ENCODE measurements at places on chromosomes 16 and 17.

DNA sequence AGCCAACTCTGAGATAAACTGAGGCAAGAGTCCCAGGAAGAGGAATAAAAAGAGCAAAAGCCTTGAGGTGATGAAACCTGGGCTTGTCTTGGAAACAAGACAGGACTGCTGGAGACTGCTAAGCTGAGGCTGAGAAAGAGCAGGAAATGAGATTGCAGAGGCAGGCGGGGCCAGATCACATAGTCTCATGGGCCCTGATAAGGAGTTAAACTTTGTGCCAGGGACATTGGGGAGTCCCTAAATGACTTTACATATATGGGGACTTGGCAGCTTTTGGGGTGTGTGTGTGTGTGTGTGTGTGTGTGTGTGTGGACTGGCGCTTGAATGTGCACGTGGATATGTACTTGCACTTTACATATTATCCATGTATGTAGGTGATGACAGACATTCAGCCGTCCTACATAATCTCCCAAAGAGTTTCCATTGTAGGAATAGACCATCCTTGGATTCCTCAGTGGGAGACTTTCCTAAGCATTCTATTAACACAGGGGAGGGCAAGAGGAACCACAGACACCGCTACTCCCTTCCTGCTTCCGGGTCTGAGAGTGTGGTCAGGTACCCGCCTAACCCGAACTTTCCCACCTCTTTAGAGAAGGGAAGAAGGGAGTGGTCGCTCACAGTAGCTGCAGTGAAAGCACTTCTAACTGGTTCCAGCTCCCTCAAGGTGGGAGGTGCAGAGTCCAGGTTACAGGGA, 123.1 kb downstream of the LYRM1 start:
- no peak for DNase-seq

DNA sequence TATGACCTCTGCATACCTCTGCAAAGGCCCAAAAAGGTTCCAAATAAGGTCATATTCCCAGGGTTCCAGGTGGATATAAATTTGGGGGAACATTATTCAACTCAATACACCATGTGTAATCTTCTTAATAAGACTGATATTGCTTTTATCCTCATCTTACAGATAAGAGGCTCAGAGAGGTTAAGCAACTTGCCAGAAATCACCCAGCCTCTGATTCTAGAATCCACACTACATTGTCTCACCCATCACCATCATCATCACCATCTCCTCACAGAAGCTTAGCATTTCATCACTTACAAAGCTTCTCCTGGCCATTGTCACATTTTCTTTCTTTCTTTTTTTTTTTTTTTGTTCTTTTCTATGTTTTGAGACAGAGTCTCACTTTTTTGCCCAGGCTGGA, 15.4 kb upstream of the KIFC3 start:
- DNase-seq = no peak

- no peak for DNase-seq
Measured at GRCh38 chr16:80739523-80739922, 64.9 kb downstream of the CDYL2 start.

DNA sequence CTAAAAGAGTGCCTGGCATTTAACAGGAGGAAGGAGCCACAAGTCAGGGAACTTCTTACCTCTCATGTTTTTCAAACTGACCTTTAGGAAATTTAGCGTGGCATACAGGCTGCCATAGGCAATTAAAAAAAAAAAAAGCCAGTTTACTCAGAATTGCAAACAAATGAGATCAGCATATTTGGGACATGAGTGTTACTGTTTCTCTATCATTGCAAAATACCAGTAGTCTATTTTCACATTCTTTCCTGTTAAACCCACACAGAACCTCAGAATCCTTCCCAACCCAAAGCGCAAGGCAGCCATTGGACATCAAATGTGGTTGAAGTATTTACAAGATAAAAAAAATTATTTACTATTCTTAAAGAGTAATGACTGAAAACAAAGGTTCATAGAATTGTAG, 366.4 kb upstream of the DYNLRB2 start:
- no peak for DNase-seq

DNA sequence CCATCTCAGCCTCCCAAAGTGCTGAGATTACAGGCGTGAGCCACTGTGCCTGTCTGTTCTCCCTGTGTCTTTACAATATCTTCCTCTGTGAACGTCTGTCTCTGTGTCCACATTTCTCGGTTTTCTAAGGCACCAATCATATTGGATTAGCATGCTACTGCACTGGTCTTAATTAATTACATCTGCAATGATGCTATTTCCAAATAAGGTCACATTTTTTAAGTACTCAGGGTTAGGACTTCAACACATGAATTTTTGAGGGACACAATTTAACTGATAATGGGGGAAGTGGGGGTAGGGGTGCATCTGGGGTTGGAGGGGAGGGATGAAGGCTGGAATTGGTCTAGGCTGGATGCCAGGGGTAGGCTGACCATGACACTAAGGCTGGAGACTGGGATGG, 102.6 kb downstream of the N4BP1 start:
- DNase-seq = no peak

GRCh38 chr17:33696102-33696501, 403.0 kb upstream of the ASIC2 start:
- no peak for DNase-seq

DNA sequence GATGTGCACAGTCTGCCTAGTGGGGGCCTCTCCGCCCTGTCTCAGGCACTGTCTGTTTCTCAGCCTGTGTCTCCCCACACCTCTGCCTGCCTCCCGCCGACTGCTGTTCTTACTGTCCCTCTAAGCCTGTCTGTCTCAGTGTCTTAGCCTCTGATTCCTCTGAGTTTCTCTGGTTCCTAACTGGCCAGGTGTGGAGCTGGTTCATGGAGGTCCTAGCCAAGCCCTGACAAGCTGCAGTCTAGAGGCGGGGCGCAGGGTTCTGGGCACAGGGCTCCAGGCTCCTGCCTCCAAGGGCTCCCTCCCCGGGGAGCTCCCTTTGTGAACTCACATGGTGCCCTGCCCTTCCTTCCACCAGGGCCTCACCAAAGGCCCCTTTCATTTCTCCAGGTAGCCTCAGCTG, 19.4 kb downstream of the C17orf100 start:
- DNase-seq = no peak

- DNase-seq = no peak
Measured at GRCh38 chr16:53864819-53865493, 161.0 kb downstream of the FTO start.

DNA sequence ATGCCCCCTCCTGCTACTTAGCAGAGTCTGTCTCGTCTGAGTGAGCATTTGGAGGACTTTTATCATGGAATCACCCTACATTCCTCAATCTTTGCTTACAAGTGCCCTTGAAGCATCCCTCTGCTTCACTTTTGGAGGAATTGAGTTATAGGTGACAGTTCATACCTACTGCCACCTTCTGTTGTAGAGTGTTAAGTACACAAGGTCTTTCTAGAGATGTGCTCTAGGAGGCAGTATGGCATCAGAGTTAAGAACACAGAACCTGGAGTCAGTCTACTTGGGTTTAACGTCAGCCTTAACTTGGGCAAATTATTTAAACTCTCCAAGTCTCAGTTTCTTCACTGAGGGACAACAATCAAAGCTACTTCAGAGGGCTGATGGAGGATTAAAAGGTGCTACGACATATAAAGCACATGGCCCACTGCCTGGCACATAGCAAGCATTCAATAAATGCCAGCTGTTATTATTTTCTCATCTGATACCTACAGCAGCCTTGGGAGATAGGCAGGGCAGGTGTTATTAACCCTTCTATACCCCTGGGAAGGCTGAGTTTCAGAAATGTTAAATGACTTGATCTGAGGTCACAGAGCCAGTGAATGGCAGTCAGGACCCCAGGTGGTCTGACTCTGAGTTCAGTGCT, 62.2 kb downstream of the UTP18 start:
- DNase-seq = no peak

DNA sequence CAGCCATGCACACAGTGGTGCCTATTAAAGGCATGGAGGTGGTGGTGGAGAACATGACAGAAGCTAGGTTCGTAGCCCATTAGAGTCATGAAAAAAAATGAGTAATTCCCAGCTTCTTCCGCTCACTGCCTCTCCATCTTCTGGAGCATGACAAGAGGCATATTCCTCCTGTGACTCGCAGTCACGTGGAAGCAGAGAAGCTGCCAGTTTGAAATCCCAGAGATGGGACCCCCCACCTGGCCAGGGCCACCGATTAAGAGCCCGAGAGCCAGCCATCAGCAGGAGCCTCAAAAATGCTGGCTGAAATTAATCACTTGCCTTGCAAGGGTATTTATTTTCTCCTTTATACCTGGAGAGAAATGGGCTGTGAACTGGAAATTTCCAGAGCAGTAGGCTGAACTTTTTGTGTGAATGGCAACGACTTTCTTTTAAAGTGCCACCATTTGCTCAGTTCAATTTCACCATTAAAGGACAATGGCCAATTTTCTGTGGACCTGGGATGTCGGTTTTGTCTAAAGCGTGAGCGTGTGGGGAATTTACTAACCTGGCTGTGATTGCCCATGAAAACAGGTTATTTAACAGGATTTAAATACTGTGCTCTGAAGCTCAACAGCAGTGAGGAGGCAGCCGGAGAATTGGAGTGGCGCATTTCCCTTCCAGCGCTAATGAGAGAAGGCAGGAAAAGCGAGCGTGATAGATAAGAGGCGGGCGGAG, 189.7 kb upstream of the SDK2 start:
- DNase-seq = no peak

GRCh38 chr16:85523602-85524364, 89.3 kb upstream of the GSE1 start:
- DNase-seq = no peak

DNA sequence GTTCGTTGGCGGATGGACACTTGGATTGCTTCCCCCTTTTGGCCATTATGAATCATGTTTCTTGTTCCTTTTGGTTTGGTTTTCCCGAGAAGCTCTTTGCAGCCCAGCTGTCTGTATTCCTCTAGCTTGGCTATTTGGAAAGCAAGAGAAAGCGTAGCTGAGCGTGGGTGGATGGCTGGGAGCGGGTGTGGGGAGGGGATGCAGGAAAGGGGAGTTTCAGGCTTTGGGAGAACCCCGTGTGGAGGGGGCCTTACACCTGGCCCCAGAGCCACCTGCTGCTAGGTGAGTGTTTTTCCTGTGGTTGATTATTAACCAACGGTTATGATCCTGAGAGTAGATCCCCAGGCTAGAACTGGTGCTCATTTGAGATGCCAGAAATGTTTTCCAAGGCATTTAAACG, 103.7 kb downstream of the RAP1GAP2 start:
- DNase-seq = no peak

DNA sequence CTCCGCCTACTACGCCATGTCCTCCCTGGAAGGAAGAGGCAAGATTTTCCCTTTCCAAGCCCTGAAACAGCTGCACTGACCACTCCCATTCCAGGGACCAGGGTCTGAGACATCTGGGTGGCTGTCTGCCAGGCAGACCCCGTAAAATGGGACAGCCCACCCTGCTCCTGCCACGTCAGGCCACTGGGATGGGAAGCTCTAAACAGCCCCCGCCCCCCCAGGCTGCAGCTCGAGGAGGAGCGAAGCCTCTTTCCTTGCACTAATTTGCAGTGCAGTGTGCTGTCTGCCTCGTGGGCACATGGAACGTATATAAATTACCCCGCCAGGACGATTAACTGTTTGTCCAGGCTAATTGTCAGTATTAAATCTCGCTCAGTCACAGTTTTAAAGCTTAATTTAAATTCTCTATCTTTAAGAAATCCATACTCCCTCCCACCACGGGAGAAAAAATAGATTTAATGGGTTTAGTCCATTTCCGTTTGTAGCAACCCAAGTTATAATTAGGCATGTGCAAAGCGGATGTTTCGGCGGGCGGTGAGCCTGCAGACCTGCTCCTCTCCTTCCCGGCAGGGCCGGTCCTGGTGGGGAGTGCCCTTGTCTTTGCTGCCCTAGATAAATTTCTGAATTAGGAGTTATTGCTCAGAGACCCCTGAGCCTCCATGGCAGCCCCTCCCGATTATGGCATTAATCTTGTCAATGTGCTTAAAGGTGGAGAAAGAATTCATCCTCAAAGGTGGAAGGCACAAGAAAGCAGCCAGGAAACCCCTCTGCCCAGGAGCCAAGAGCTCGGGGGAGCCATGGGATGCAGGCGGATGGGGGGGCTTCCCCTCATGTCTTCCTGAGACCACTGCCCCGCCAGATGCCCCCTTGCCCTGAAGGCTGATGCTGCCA, 268.0 kb upstream of the TNRC6C start:
- no peak for DNase-seq

DNA sequence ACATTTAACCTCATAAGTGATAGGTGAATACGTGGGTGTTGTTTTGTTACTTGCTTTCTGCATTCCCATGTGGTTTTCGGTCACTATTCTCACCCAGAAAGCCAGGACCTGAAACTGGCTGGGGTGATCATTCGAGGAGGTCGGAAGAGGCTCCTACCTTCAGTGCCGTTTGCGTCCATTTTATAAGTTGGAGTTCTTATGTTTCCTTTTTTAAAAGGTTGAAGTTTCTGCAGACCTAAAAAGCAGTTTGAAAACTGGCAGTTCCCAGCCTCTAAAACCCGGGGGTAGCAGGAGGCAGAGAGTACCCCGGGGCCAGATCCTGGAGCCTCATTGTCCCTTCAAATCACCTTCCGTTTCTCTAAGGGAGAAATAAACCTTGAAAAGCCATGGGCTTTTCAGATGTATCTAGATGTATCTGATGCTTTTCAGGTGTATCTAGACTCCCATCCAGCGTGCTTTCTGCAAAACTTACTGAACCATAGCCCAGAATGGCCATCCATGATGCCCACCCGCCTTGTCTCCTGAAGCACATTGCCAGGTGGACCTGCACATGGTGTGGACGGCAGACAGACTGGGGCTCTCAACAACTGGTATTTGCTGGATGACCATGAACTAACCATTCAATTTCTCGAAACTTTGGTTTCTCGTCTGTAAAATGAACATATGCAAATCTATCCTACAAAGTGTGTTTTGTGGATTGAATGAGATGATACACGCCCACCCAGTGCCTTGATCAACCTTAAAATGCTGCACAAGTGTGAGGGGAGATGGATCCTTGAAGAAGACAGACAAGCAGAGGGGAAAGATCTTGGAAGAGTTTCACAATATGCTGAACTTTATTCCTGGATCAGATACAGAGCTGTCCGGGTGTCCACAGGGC, 1.3 kb downstream of the NLRC5 start:
- DNase-seq = no peak

- DNase-seq = no peak
Measured at GRCh38 chr16:88770461-88771293, 14.3 kb downstream of the PIEZO1 start.

GRCh38 chr16:17382949-17383863, 87.6 kb downstream of the XYLT1 start:
- DNase-seq = no peak

DNA sequence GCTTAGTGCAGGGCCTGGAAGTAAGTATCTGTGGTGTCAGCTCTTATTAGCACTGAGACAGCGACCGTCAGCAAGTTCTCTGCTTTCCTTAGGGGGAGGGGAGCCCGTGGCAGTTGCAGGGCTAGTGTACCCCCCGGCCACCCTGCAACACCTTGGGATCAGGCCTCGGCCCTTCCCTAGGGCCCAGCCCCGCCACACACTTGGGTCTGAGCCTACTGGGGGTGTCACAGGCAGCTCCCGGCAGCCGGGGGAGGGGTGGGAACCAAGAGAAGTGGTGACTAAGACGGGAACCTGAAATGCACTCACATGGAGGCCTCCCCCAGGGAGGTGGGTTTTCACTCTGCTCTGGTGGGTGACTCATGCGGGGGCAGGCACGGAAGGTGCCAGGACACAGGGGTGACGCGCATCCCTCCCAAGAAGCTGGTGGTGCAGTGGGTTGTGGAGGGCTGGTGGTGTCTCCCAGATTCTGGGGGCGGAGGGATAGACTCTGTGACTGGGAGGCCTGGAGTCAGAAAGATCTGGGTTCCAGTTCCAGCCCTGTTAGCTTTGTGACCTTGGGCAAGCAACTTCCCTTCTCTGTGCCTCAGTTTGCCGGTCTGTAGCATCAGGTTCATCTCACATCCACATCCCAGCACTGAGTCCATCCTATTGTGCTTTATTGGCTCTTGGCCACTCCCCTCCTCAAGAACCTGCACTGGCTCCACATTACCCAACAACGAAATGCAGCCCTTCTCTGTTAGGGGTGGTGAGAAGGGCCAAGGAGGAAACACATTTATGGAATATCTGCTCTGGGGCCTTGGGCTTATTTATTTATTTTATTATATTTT, 44.5 kb downstream of the LAT start:
- no peak for DNase-seq
